ENCODE measurements at places on chromosomes 3 and 15.

GRCh38 chr3:79148786-79149185 is 619.0 kb downstream of the ROBO1 start:
- no peak for DNase-seq

GRCh38 chr3:57025237-57025636 is 35.2 kb upstream of the SPATA12 start:
- no peak for DNase-seq

DNA sequence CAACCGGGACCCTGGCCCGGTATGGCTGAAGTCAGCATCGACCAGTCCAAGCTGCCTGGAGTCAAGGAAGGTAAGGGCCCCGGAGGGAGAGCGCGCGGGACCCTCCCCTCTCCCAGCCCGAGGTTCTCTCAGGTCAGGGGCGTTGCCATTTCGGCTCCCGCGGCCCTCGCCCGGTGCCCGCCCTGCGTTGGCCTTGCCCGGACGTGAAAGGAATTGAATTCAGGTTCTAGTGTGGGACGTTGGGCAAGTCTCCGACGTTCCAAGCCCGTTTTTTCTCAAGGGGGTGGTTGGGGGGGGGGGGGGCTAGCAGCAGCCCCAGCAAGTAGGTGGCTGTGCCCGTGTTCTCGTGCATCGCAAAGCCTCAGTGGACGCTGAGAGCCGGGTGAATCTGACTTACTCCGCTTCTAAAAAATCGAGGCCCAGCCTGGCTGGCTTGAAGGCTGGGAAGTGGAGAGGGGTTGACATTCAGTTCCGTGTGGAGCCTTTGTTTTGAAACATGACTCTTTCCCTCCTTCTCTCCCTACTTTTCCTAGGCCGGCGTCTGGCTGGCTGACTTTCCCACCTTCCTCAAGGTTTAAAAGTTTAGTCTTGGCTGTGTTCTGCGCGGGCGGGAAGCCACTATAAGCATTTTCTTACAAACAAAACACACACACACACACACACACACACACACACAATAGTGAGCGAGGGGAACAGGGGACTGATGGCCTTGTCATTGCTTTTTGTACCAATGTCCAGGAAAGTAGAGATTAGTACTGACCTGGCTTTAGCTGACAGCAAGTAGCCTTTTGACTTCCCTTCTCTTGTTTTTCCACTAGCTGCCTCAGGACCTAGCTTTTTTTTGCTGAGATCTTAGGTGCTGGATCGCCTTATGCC is at the start of gene UTS2B:
Gene UTS2B, minus strand, starts transcription at position 873 of the 876 bp plus-strand sequence. CDS start 48,337 bp downstream, outside the sequence.
- peak; percentile 58 for DNase-seq

GRCh38 chr15:49279521-49280456 is 109.7 kb downstream of the GALK2 start:
- no peak for DNase-seq

DNA sequence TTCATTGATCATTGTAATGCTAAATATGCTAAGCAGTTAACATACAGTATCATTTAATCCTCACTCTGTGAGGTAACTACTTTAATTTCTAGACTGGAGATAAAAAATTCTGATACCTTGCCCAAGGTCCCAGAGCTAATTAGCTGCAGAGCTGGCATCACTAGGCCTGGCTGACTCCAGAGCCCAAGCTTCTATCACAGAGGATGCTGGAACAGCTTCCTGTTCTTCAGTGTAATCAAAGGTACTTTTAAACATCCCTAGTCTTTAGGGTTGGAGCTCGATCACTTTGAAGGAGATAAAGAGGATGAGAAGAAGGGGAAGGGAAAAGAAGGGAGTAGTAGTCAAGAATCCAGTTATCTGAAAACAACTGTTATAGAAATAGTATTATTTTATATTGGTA is 37.1 kb upstream of the BOC start:
- DNase-seq, result no peak

DNA sequence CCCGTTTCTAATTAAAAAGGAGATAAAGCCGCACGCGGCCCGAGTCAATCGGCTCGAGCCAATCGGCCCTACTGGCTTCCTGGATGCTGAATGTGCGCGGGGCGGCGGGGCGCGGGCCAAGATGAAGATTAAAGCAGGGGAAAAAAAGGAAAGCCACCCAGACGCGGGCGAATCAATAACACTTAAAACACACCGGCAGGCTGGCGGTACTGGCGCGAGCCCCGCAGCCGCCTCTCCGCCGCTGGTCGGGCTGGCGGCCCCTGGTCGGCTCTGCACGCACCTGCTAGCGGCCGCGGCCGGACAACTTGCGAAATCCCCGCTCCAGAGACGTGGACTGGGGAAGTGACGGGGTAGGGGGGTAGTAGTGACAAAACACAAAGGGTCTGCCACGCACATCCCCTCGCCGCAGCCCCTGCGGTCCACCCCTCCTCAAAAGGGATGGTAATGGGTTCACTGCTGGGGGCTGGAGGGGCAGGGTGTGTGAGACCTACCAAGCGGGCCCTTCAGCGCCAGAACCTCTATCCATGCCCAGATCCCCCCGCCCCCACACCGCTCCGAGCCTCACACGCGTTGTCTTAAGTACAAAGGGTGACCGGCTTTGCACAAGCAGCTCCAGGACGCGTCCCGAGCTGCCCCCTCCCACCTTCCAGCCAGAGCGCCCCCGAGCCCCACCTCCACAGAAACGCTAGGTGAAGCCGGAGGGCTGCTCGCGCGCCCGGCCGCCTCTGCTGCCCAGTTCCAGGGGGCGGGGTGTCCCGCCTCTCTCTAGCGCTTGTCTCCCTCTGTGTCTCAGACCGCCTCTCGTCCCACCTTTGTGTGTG is 1.4 kb downstream of the WNT7A start:
- peak; percentile 25 for DNase-seq

- no peak for DNase-seq
Measured at GRCh38 chr3:78912687-78913086, 855.1 kb downstream of the ROBO1 start.

DNA sequence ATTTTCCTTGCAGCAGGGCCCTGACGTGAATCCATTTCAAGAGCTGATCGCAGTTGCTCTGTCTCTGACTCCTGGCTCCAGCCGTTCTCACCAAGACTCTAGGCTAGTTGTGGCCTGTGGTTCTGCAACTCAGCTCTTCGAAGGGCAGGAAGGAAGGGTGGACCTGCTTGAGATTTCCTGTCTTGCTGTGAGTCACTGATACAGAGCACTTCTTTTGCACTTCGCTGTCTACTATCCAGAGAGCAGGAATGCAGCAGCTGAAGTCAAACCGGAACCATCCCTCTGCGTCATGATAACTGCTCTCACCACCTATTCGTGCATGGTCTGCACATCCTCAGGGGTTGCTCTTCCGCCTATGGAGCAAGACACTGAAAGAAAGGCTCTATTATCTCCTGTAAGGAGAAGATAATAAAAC is 59.7 kb downstream of the RAP2B start:
- DNase-seq, result peak; percentile 90

DNA sequence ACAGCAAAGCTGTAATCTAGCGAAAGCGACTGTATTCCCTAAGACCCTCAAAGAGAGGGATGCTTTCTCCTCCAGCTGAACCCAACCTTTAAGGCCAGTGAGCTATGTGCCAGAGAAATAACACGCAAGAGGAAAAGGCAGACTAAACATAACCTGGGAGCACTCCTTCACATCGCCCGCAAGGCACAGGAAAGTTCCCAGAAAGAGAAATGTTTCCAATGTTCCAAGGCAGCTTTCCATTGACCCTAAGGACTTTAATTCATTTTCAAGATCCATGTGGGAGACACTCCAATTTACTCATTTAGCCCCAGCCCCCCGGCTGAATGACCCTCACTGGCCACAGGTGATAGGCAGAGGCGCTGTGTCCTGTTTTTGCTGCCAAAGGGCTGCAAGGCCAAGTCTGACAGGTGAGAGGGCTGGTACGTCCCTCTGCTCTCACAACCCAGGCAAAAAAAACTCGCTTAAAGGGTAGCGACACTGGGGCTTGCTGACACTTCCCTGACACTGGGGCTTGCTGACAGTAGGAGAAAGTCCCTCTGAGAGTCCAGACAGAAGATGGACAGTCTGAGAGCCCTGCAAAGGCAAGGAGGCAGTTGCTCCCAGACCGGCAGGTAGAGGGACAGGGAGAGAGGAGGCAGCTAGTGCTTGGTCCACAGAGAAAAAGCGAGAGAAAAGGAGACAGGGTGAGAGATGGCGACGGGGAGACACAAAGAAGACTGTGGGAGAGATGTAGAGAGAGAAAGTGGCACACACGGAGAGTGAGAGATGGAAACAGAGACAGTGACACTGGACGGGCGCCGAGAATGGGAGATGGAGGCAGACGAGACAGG is 702 bp downstream of the ARHGEF3 start:
- DNase-seq, result no peak

- no peak for DNase-seq
Measured at GRCh38 chr3:2544718-2545117, 446.1 kb downstream of the CNTN4 start.

DNA sequence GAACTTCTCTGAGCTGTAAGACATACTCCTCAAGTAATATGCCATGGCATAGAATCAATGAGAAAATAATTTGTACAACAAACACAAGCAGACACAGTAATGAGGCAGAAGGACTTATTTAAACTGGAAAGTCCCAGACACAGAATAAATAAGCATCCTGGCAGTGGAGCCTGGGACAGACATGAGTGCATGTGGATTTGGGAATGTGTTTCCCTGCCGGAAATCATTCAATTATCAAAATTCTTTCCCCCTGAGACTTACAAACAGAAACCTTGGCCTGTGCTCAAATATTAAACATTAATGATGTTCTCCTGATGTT is 520.1 kb downstream of the ROBO1 start:
- peak; percentile 11 for DNase-seq

DNA sequence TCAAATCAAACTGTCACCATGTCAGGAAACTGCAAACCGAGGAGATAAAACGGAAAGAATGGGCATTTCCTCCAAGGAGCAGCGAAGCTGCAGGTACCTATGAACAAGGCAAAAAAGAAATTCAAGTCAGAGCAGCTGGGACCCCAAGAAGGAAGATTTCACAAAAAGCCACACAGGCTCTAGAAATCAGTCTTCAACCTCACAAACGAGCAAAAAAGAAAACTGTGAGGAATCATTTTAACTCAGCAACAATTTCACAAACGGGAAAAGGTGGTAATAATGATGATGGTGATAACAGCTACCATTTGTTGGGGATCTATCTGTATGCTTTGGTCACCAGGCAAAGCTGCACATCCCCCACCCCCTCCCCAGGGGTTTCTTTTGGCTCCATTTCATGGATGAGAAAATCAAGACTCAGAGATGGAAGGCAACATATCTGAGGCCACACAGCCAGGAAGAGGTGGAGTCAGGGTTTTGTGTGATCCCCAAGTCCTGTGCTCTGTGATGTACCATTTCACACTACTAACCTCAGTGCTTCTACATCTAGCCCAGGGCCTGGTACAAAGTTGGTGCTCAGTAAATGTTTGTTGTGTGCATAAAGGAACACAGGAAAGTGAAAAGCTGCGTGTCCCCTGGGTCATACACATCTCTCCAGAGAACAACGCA is 109.9 kb downstream of the IQSEC1 start:
- no peak for DNase-seq

DNA sequence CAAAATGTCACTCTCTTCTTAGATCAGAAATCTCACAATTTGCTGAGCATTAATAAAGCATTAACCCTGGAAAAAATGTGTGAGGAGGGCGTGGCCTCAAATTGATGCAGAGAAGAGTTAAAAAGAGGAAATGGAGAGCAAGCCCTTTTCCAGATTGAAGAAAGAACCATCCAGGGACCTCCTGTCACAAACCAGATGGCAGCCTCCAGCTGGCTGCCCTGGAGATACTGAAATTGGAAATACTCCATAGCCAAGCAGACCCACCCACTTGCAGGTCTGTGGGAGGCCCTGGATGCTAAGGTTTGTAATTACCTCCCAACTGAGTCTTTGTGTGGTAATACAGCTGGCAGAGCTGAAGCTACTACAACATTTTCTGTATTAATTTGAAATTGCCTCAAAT is 214.9 kb downstream of the IL20RB start:
- DNase-seq, result no peak

- no peak for DNase-seq
Measured at GRCh38 chr15:39925112-39925842, 5.2 kb upstream of the GPR176 start.

DNA sequence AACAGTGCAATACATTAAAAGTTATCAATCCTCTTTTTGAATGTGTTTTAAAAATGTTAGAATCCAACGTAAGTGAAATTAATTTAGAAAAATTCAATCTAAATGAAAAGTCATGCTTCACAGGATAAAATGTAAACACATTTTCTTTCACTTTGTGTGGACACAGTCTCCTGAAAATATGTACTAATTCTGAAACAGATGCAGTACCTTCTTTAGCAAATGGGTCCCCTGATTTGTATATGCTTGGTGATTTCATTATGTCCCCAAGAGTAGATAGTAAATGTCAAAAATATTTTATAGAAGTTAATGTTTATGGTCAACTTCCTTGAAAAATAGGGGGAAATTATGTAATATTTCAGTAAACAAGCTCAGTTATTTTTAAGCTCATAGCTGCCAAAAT is 28.9 kb downstream of the FOXP1 start:
- DNase-seq, result no peak

GRCh38 chr3:99859825-99860224 is 42.2 kb downstream of the CMSS1 start:
- peak; percentile 72 for DNase-seq

GRCh38 chr3:132202586-132202985 is 114.6 kb upstream of the ACP3 start:
- DNase-seq, result no peak

- DNase-seq, result peak; percentile 86
Measured at GRCh38 chr3:184345317-184346144, 8.1 kb downstream of the FAM131A start.

DNA sequence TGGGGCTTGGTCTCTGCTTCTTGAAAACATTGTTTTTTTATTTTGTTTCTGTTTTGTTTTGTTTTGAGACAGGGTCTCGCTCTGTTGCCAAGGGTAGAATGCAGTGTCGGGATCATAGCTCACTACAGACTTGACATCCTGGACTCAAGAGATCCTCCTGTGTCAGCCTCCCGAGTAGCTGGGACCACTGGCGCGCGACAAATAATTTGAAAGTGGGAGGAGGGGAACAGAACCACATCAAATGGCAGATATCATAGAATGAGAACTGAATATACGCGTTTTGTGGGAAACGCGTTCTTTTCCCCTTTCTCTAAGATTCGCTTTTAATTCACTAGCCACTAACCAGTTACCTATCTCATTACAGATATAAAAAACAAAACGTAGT is 641 bp upstream of the VPS13C start:
- no peak for DNase-seq

GRCh38 chr3:69791919-69792399 is 52.7 kb downstream of the MITF start:
- DNase-seq, result peak; percentile 42

GRCh38 chr3:13598201-13598600 is 49.3 kb downstream of the FBLN2 start:
- DNase-seq, result no peak

DNA sequence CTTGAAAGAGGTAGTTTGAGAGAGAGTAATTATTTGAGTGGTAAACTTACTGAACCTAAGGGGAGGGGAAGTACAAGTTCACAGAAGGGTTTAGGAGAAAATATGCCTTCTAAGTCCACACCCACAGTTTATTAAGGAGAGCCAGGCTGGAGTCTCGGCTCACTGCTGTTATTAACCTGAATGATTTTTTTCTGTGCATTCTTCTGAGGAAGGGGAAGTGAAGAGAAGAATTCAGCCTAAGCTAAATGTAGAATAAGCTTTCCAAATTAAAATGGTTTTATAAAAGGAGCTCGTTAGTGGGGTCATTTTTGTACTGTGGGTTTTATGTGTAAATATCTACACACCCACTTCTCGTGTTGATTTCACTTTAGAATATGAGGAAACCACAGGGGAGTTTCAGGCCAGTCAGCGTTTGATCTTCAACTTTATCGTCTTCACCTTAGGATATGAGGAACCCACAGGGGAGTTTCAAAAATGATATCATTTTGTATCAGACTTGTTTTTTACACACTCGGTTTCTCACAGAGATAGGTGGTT is 1.5 kb downstream of the WHAMM start:
- no peak for DNase-seq

- DNase-seq, result no peak
Measured at GRCh38 chr3:113533534-113533892, 1.2 kb downstream of the SIDT1 start.

All from GM03348 (cell line).